ENCODE measurements at places on chromosomes 3 and 15. TPM values are rescaled to one million over a fixed set of nuclear protein-coding genes. Genes with fewer than 3 reads are reported as not detected.

The CKMT1B gene
- not detected for total RNA-seq

The FRMD4B gene
- total RNA-seq: 0.28 TPM

The KNG1 gene
- not detected for total RNA-seq

The CACNA1D gene
- under 0.01 TPM for total RNA-seq

GRCh38 chr15:41870689-41871081 is 23.2 kb downstream of the SPTBN5 start:
- H3K4me1 ChIP-seq: peaks cover 2% of the 10 kb centered on the region
- peak; percentile 93 for DNase-seq
- no peak overlapping the region for H3K4me3 ChIP-seq
- no peak overlapping the region for H3K27ac ChIP-seq
- H3K36me3 ChIP-seq: no peaks in the 10 kb centered on the region

DNA sequence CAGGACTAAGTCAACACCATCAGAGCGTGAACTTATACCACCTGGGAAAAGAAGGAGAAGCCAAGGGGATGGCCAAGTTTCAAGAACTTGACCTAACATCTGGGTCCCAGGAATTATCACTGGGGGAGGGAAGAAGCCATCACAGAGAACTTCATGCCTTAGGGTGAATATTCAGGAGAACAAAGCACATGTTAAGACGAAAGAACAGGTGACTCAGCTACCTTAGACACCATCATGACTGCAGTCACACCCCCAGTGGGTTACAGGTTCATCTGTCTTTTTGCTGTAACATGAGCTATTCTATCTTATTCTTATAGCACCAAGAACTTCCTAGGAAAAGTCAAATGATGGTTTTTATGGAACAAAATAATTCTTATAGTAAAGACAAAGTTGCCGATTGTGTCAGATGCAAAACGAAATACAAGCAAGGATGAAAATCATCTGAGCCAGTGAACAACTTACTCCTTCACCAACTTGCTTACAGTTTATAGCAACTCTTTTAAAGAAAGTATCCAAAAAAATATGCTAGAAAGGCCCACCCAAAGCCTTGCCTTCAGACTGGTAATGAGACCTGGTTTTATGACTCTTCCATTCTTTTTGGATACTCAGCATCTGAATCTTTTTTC is 72.0 kb downstream of the TPRA1 start:
- H3K27me3 ChIP-seq: peaks cover 4% of the 10 kb centered on the region
- no peaks in the 10 kb centered on the region for H3K4me1 ChIP-seq
- H3K36me3 ChIP-seq: no peaks in the 10 kb centered on the region
- H3K4me3 ChIP-seq: no peak overlapping the region

- peaks cover 3% of the 10 kb centered on the region for H3K4me1 ChIP-seq
- no peak for DNase-seq
- H3K36me3 ChIP-seq: no peaks in the 10 kb centered on the region
- no peak overlapping the region for H3K4me3 ChIP-seq
- peaks cover 43% of the 10 kb centered on the region for H3K27me3 ChIP-seq
Measured at GRCh38 chr15:88258093-88258641, 1.6 kb upstream of the NTRK3 start.

DNA sequence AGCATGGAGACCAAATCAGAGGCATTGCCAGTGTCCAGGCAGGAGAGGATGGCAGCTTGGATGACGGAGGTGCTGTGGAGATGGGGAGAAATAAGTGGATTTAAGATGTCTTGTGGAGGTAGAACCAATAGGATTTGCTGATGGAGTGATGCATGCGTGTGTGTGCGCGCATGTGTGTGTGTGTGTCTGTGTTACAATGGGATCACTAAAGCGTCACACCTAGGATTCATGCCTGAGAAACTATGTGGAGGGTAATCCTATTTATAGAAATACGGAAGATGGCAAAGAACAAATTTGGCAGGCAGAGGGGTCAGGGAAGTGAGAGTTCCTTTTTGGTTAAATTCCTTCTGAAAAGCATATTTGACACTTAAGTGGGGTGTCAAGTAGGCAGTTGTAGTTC is 64.8 kb upstream of the ARL8B start:
- H3K4me1 ChIP-seq: peaks cover 8% of the 10 kb centered on the region
- H3K27ac ChIP-seq: no peak overlapping the region
- peaks cover 3% of the 10 kb centered on the region for H3K27me3 ChIP-seq
- no peak for DNase-seq

DNA sequence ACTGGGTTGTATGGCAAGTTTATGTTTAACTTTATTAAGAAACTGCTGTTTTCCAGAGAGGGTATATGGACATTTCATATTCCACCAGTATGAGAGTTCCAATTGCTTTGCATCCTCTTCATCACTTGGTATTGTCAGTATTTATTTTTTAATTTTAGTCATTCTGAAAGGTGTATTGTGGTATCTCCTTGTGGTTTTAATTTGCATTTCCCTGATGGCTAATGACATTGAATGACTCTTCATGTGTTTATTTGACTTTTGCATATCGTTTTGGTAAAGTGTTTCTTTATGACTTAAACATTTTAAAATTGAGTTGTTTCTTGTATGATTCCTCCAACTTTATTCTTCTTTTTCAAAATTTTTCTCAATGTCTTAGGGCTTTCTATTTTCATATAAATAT is 44.4 kb downstream of the IL1RAP start:
- no peak overlapping the region for H3K4me3 ChIP-seq
- no peaks in the 10 kb centered on the region for H3K4me1 ChIP-seq
- H3K27ac ChIP-seq: no peak overlapping the region
- H3K36me3 ChIP-seq: no peaks in the 10 kb centered on the region
- H3K27me3 ChIP-seq: no peaks in the 10 kb centered on the region
- no peak for DNase-seq

DNA sequence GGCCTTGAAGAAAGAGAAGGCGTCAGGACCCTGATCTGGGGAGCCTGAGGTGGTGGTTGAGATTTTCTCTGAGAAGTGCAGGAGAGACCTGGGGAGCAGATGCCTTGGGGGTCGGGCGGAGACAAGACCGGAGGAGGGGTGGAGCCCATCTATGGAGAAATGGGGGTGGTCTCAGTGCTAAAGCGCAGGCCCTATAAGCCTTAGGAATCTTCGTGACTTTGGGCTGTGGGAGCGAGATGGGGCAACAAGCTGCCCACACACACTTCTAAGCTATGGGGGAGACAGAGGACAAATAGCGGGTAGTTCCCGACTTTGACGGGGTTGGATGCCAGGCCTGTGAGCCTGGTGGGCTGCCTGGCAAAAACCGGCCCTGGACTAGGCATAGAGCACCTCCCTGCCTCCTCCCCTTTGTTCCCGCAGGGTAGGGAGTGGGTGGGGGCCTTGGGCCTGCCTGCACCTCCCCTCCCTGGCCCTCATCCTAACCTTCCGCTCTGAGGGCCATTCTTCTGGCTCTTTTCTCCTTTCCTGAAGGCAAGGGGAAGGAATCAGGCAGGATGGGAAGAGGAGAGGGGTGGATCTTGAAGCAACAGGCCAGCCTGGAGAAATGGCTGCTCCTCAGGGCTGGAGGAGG is 880 bp downstream of the NISCH start:
- peak overlapping the region; percentile 92 for H3K27ac ChIP-seq
- H3K4me3 ChIP-seq: peak overlapping the region; percentile 99
- H3K27me3 ChIP-seq: no peaks in the 10 kb centered on the region
- DNase-seq: peak; percentile 20

GRCh38 chr3:195093731-195094130 is 177.2 kb downstream of the XXYLT1 start:
- no peak overlapping the region for H3K27ac ChIP-seq
- H3K27me3 ChIP-seq: no peaks in the 10 kb centered on the region
- no peak for DNase-seq
- no peaks in the 10 kb centered on the region for H3K4me1 ChIP-seq

DNA sequence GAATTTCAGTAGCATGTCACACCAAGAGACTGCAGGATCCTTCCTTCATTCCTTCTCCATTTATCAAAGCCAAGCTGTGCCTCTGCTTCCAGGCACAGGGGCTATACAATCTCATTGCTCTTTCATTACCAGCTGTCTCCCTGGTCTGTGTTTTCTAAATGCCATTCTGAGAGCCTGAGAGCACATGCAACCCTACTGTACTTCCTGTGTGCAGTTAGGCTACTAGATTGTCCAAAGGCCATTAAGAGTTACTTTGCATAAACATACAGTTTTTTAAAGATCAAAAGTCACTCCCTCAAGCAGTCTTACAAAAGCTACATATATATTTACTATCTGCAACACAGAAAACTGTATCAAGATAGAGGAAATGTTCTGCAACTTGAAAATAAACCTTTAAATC is 110.1 kb downstream of the CFAP44 start:
- no peaks in the 10 kb centered on the region for H3K4me1 ChIP-seq
- no peak overlapping the region for H3K27ac ChIP-seq
- H3K4me3 ChIP-seq: no peak overlapping the region
- H3K27me3 ChIP-seq: no peaks in the 10 kb centered on the region
- no peak for DNase-seq

All from IMR-90 (cell line).